CD4-positive, alpha-beta T cell treated with Interleukin-10 for 1 hour (primary cell): ENCODE measurements at places on chromosomes 7 and 10.
A peak's percentile ranks its signal among the peaks of the same experiment; 100 is the strongest.

GRCh38 chr10:115964827-115965226, 308.2 kb downstream of the GFRA1 start:
- DNase-seq, result no peak

DNA sequence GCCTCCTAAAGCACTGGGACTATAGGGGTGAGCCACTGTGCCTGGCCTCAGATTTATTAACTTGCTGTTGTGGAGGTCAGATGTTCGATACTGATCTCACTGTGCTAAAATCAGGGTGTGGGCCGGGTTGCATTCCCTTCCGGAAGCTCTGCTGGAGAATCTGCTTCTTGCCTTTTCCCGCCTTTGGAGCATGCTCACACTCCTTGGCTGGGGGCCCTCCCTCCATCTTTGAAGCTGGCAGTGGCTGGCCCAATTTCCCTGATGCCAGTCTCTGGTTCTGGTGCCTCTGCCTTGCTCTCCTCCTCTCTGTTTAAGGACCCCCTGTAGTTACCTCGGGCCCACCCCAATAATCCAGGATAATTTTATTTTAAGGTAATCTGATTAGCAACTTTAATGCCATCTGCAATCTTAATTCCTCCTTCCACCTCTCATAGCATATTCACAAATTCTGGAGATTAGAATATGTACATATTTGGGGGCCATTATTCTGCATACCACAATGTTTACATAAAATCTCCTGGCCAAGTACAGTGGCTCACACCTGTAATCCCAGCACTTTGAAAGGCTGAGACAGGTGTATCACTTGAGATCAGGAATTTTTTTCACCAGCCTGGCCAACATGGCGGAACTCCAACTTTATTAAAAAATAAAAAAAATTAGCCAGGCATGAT, 7.9 kb upstream of the PITRM1 start:
- DNase-seq, result no peak

GRCh38 chr7:38052786-38053185, 125.3 kb upstream of the STARD3NL start:
- DNase-seq, result no peak

GRCh38 chr10:123156078-123156477, 1.9 kb downstream of the BUB3 start:
- no peak for DNase-seq

DNA sequence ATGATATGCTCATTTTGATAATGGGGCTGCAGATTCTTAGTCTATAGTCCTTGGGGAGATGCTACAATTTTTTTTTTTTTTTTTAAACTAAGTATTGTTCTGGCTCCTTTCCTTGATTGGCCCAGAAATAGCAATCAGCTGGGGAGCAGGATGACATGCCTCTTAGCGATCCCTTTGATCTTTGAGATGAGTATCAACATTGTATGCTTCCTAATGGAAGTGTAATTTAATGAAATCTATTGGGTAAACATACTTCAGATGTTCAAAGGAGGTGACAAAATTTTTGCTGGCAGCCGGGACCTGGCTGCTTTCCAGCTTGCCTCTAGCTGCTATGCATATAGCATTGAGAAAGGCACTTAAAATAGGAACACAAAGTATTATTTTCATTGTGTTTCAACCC, 43.5 kb downstream of the VTI1A start:
- no peak for DNase-seq

DNA sequence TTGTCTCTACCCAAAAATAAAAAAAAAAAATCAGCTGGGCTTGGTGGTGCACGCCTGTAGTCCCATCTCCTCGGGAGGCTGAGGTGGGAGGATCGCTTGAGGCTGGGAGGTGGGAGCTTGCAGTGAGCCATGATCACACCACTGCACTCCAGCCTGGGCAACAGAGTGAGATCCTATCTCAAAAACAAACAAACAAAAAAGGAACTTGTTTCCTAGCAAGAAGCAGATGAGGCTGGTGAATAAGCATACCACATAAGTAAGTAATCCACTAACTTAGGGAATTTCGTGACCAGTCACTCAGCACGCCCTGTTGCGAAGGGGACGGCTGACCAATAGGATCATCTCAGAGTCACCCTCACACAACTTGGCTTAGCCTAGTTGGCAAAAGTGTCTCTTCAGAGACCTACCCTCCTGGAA, 64.6 kb downstream of the CUX1 start:
- DNase-seq, result no peak

DNA sequence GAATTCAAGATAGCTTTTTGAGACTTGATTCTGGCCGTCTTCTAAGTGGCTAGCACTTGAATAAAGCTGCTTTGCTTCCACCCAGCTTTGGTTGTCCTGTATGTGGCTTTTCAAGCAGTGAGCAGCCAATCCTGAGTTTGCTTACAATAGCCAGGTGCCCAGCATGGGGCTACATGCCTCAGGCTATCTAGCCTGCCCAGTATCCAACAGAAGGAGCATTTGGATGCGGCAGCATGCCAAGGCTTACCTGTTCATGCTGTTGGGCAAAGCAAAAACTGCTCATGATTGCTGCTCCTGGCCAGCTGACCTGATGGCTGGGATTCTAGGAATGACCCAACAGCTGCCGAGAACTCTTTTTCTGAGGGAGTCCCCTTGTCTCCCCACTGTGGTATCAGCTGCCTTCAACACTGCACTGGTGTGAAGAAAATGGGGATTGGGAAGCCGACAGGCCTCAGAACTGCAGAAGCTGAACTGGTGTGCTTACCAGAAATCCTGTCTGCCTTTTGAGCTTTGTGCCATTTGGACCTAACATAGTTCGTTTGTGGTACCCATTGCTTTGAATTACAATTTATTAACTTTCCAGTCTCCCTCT, 618.9 kb upstream of the IGFBP3 start:
- no peak for DNase-seq

DNA sequence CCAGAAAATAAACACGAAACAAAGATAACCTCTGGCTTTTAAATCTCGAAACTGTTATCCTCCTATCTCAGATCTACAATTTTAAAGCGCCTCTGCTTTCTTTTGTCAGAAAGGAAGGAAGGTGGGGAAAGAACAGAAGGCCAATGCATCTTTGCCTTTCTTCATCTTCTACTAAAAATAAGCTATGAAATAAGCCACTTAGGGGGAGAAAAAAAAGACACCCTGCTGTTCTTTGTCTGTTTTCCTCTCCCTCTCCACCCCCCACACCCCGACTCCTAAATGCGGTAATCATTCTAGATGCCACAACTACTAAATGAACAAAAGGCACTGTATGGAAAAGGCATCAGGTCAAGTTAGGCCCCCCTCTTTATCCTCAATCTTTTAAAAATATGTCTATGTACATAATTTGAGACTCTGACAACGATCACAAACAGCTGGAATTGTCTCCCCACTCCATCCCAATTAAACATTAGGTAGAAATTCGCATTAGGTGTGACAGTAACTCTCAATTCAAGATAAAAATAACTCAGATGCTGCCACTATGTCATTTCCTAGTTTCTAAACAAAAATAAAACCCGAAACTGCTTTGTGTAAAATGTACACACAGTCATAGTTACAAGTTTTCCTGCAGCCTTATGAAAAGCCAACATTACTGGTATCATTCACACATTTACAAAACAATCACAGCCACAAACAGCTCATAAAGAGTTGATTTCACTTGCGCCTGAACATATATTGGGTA, 2.4 kb downstream of the UBE2H start:
- peak; percentile 49 for DNase-seq

- DNase-seq, result no peak
These were observed 7.9 kb upstream of the XPNPEP1 start for GRCh38 chr10:109931163-109931562.

DNA sequence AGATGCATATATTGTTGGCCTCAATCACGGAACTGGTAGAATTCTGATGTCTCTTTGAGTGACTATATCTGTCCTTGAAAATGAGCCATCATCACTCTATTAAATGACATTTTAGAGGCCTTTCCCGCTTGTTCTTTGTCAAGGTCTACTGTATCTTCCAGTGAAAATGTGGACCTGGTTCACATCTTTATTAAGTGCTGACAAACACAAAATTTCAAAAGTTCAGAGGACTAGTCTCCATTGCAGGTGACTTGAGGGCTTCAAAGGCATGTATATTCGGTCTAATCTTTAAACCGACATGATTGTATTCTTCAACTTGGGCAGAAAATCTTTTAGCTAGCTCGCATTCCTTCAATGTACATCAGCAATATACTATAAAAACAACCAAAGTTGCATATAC, 36.6 kb upstream of the VWDE start:
- no peak for DNase-seq
